GM03348 (cell line): ENCODE measurements at places on chromosomes 3 and 15.

GRCh38 chr15:64060716-64061115 is 14.4 kb upstream of the DAPK2 start:
- no peak for DNase-seq

GRCh38 chr3:80159990-80160506 is 392.2 kb upstream of the ROBO1 start:
- no peak for DNase-seq

DNA sequence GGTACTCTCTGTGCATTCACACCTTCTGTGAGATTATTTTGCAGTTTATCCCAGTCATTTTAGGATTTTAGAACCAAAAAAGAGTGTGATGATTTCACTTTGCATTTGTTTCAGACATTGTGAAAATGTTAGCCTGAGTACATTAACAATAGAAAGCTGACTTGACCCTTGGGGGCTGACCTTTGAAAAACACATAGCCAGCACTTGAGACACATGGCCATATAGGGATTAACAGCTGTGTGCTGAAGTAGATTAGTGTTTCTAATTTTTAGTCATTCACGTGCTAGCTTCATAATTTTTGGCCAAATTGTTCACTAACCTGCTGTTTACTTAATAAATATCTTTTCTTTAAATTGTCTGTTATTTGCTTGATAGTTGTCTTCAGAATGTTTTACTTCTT is 3.5 kb downstream of the FEM1B start:
- no peak for DNase-seq

GRCh38 chr3:119529883-119530282 is 29.5 kb downstream of the CD80 start:
- DNase-seq = peak; percentile 79

GRCh38 chr3:182911782-182912111 is 68.6 kb downstream of the DCUN1D1 start:
- DNase-seq = no peak
